ENCODE measurements at places on chromosomes 6 and 20.

DNA sequence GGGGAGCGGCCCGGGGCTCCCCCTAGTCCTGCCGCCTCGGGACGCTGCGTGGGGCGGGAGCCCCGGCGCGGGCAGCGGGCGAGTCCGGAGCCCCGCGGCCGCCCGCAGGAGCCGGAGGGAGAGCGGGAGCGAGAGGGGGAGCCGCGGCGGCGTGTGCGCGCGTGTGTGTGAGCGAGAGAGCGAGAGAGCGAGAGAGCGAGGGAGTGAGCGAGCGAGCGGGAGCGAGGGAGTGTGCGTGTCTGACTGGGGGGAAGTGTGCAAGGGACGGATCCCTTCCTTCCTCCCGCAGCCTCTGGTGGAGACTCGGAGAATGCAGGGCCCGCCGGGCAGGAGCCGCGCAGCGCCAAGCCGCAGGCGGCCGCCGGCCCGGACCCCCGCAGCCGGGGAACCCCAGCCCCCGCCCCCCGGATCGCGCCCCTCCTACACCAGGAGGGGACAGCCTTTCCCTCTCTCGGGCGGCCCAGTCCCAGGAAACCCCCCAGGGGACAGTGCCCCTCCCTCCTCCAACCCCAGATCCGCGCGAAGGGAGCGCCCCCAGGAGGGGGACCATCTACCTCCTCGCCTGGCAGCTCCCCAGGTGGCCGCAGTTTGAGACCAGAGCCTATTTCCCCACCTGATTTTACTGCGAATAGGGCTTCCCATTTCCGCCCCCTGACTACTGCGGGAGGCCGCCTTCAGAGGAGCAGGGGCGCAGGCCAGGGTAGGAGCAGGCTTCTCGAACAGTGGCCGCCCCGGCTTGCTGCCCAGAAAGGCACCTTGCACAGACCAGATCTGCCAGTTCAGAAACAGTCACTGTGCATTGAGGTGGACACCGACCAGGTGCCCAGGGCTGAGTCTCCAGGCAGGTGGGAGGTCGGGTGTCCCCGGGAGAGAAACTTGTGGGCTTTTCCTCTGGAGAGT is at the start of gene CDH22:
Gene CDH22, minus strand, starts transcription at position 241 of the 900 bp plus-strand sequence. CDS start 57,204 bp downstream, outside the sequence.
- DNase-seq = no peak

DNA sequence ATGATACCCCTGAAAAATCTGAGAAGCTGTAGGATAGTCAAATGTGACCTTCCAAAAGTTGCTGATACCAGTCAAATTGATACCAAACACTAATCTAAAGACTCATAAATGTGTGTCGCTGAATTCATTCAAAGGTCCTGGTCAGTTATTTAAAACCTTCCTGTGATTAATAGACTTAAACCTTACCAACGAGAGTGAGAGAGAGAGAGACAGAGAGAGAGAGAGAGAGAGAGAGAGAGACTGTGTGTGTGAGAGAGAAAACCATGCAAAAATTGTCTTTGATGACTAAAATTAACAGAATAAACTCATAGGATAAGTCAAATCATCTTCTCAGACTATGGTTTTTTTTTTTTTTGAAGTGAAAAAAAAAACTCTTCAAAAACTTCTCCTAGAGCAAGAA is 370.9 kb upstream of the HS3ST5 start:
- no peak for DNase-seq

DNA sequence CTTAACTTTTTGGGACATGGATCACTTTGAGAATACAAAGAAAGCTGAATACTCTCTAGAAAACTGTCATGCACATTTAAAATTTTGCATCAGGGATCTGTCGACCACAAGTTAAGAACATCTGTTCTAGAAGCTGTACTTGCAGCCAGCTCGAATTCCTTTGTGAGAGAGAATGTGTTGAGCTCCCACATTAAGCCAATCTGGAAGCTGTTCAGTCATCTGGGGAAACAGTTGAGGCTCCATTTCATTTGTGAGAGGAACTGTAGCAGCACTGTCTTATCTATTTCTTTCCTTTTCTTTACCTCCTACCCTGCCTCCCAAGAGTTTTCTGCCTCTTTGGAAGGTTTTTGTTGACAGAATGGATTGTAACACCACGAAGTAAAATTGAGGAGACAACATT is 50.8 kb downstream of the KAT14 start:
- DNase-seq = no peak

GRCh38 chr6:154513601-154514320 is 3.3 kb upstream of the CNKSR3 start:
- no peak for DNase-seq

DNA sequence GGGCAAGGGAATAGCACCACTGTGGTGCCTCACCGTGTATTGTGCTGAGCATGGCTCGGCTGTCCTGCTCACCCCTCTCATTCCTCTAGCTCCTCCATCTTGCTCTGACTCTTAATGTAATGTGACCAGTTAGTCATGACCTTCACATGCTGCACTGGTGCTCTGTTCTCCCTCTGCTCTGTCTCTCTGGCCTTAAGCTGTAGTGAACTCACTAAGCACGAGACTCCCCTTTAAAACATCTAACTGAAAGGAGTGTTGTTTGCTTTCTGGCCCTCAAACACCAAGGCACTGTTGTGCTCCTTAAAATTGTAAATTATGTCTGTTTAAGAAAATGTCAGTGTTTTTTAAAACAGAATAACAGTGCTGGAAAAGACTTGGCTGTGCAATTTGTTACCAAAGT is 140.4 kb downstream of the HDGFL1 start:
- DNase-seq = no peak

Data from AG09319 (cell line).